ENCODE measurements at places on chromosomes 5 and 9. TPM values are rescaled to one million over a fixed set of nuclear protein-coding genes. Genes with fewer than 3 reads are reported as not detected.

The CRAT gene
- polyA plus RNA-seq: 39.2 TPM

The TMOD1 gene
- 1.7 TPM for polyA plus RNA-seq

The FBXL7 gene
- 29.8 TPM for polyA plus RNA-seq

The SLC34A1 gene
- polyA plus RNA-seq: 200 TPM

The FBP2 gene
- polyA plus RNA-seq: 0.10 TPM

The DAB2IP gene
- 42.5 TPM for polyA plus RNA-seq
